ENCODE measurements at places on chromosomes 2 and 18.
A peak's percentile ranks its signal among the peaks of the same experiment; 100 is the strongest.

- DNase-seq = no peak
Observed at GRCh38 chr2:39733070-39733674, 45.9 kb downstream of the THUMPD2 start.

DNA sequence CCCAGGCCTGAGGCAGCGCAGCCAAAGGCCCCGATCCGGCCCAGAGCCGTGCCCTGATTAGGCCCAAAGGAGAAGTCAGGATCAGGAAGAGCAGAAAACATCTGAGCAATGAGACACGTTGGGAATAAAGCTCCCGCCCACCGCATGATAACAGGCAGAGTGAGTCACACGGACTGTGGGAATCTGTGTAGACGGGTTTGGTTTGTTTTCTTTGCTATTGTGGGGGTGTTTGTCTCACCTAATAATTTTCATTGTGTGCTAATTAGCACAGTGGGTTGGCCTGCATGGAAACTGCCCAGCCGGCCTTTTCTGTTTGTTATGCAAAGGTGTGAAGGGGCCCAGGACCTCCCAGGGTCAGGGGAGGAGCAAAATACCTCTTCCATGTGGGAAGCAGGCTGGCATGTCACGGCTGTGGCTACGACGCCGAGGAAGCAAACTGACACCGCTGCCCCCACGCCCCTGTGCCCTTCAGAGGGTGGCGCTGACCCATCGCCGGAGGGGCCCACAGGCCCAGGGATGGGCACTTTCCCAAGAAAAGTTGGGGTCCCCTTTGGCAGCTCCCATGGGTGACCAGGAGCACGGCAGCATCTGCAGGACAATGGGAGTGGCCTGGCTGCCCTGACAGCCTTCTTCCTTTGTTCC lies 68.4 kb upstream of the CTDP1 start:
- no peak for DNase-seq

GRCh38 chr2:233772583-233772982 lies 5.5 kb upstream of the MROH2A start:
- peak; percentile 18 for DNase-seq

GRCh38 chr2:69544951-69545350 lies 98.6 kb downstream of the AAK1 start:
- no peak for DNase-seq

DNA sequence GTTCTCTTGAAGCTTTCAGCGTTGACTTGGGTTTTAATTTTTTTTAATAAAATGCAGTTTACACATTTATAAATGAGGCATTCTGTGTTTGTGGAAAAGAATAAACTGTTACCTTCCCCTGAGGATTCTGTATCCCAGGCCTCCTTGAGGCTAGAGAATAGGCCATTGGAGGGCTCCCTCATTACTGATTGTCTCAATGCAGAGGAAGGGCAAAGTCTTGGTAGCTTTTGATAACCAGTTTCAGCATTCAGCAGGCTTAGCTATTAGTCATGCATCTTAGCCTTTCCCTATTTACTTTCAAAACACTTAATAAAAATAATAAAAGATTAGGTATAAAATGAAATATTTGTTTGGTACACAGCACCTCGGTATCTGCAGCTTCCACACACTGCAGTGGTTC lies 58.1 kb upstream of the OTX1 start:
- DNase-seq = no peak

GRCh38 chr18:3713166-3713565 lies 263.2 kb downstream of the TGIF1 start:
- no peak for DNase-seq

GRCh38 chr2:174009488-174010223 lies 44.5 kb upstream of the SP3 start:
- no peak for DNase-seq

DNA sequence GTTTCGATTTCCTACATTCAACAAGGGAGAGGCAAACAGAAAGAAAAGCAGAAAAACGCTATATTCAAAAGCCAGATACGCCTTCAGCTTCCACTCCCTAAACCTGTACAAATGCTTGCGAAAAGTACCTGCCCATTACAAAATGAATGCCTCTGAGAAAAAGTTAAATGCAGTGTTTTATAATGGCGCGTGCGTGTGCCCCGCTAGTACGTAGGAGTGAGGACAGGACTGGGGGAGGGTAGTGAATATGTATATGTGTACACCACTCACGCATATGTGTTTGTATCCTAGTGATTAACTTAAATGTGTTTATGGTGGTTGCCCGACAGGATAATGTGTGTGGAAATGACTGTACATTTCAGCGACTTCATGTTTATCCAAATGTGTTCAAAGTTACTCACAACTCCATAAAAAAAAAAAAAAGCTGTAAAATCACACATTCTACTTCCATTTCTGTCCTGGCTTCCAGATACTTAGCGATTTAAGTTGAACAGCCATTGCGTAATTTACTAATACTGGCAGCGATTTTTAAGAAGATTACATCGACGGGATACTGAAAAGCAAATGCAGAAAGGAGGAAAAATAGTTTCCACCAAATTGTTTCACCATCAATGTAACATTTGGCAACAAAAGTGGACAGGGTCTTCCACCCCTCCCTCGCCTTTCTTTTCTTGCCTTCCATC lies 1.3 kb downstream of the NEUROD1 start:
- DNase-seq = peak; percentile 49

GRCh38 chr2:38524580-38524979 lies 78.1 kb downstream of the HNRNPLL start:
- no peak for DNase-seq

DNA sequence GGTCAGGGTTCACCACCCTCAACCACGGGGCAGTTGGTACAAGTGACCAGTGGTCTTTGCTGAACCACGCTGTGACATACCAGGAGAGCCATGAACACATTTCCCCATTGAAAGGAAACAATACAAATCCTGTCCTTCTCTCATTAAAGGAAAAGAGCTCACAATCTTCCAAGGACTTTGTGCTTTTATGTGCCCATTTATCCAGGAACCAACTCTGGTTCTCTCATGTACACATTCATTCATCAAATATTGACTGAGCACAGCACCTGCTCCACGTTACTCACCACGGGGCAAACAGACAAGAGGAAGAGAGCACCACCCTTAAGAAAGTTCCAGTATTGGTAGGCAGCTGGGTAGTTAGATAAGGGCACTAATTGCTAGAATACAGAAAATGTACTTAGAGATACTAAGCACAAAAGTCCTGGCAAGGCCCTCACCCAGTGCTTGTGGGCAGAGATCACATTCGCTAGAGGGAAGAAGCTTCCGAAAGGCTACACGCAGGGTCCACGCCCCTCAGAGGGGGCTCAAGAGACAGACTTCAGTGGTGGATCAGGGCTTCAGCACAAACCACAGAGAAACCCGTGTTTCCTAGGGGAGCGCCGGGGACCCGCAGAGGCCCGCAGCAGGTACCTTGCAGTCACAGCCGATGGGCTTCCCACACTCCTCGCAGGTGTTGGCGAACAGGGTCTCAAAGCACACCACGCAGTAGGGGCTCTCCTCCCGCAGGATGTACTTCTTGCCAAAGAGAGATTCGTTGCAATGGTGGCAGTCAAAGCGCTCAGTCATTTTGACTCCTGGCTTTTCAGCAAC lies 12.9 kb downstream of the FHL2 start:
- DNase-seq = no peak

DNA sequence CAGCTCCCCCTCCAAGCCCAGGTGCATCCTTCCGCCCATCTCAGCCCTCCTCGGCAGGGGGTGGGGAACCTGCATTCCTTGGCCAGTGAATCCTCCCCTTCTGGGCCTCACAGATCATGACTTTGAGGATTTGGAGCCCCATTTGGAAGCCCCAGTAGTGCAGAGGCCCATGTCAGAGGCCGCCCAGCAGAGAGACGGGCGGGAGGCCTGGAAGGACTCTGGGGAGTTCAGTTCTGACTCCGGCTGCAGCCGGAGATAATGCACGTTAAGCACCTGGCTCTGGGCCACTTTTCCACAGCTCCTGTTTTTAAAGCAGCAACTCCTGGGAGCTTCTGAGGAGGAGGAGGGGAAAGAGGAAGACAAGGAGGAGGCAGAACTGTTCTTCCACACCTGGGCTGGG lies 14.9 kb downstream of the ATOH8 start:
- DNase-seq = no peak

GRCh38 chr2:187617905-187618304 lies 63.7 kb upstream of the TFPI start:
- peak; percentile 24 for DNase-seq

DNA sequence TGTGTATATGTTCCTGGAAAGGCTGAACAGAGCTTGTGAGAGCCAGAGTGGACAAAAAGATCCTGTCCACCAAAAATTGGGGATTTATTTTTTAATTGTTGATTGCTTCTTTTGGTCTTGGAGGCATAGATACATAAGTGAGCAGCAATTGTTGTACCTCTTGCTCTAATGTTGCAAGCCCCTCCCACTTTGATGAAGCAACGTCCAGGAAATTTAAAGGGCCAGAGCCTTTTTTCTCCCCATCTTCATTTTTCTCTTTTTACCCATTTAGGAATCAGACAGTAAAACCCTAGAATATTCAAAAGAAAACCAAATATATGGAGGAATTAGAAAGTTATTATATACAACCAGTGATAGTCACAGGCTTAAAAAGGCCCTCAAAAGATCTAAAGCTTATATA lies 871.8 kb upstream of the NRXN1 start:
- DNase-seq = no peak

- no peak for DNase-seq
Observed at GRCh38 chr2:64291181-64291580, 147.0 kb upstream of the PELI1 start.

GRCh38 chr2:195094330-195094729 lies 562.7 kb upstream of the SLC39A10 start:
- no peak for DNase-seq

DNA sequence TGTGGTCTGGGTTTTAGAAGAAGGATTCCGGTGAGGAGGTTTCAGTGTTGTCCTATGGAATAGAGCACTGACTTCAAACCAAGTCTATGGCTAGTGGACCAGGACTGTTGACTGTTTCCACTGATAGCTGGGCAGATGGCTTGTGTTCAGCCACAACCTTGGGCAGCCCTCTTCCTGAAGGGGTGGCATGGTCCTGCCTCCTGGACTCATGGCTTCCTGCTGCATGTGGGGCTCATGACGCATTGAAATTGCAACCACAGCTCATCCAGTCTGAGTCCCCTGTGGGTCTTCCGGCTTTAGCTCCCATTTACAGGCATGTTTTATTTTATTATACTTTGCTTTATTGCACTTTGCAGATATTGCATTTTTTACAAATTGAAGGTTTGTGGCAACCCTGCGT lies 105.0 kb downstream of the B3GNT2 start:
- no peak for DNase-seq

GRCh38 chr18:13216092-13216582 lies 2.4 kb upstream of the LDLRAD4 start:
- DNase-seq = peak; percentile 93

DNA sequence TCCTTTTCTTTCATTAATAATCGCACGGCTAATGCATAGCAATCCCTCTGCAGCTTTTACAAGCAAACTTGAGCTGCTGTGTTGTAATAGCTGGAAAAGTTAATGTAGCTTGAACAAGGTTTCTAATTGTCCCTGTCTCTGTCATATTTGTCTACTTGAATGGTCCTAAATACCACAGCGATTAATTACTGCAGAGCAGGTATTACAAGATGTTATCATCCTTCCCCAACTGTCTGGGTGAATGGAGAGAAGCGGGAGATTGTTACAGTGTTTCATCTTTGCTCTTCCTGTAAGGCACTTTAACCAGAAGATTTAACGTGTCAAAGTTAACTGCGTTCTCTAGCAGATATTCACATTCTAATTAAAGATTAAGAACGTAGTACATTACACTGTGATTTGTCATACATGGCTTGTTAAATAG lies 422.2 kb upstream of the POU3F3 start:
- DNase-seq = peak; percentile 59

DNA sequence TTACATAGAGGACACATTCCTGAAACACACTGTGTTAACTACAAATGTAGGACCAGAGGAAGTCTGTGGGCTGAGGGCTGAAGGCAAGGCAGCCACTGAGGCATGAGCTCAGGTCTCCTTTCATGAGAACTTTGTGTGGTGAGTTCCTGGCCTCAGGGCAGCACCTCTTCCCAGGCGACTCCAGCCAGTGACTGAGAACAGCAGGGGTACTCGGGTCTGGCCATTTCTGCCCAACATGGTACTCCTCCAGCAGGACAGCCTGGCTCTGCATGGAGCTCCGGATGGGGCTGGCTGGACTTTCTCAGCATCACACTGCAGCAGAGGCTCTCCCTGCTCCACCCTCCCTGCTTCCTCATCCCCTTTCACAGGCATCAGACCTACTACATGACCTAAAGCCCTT lies 125.5 kb upstream of the SPATS2L start:
- no peak for DNase-seq

- DNase-seq = no peak
Observed at GRCh38 chr2:80058562-80058961, 246.0 kb downstream of the LRRTM1 start.

DNA sequence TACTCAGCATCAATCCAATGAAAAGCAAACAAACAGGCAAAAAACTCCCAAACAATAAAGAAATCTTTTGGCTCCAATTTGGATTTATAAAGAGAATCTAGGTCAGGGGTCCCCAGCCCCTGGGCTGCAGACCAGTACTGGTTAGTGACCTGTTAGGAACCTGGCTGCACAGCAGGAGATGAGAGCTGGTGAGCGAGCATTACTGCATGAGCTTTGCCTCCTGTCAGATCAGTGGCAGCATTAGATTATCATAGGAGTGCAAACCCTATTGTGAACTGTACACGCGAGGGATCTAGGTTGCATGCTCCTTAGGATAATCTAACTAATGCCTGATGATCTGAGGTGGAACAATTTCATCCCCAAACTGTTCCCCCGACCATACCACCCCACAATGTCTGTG lies 102.2 kb downstream of the KIAA1328 start:
- peak; percentile 10 for DNase-seq

DNA sequence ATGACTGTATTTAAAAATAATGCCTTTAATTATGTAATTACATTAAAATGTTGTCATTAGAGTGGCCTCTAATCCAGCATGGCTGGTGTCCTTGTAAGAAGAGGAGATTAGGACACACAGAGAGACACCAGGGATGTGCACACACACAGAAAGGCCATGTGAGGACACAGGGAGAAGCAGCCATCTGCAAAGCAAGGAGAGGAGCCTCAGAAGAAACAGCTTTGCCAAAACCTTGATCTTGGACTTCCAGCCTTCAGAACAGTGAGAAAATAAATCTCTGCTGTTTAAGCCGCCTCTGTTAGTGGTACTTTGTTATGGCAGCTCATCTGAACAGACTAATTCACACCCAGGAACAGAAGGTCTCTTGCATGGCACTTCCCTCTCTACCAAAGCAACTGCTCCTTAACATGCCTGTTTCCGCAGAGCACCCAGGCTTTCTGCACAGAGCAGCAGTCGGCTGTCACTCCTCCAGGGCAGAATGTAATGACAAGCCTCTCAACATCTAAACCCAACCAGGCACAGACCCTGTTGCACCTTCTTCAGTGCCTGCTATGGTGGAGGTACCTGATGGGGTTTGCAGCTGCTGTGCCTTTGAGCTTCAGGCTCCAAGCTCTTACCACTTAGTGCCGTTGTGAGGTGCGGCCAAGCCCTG lies 377.7 kb downstream of the TDRD15 start:
- no peak for DNase-seq

DNA sequence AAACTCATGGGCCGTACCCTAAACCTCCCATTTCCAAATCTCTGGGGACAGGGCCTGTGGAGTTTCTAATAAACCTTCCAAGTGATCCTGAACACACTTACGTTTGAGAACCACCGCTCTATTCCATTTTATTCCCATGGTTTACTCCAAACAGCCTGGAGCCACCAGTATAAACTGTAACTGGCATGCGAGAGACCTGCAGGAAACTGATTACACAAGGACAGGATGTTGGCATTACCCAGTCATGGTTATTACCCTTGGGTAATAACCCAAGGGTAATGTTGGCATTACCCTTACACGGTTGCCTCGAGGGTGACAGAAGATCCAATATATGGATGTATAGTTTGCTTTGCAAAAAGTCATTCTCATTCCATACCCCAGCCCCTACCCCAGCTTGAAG lies 37.0 kb upstream of the YPEL5 start:
- DNase-seq = no peak

Measured in brain (organoid and tissue), 16 donors.